Bladder microvascular endothelial cell (primary cell): ENCODE measurements at places on chromosomes 7 and 10. TPM values are rescaled to one million over a fixed set of nuclear protein-coding genes. Genes with fewer than 3 reads are reported as not detected.

MSRB2 gene
- total RNA-seq: 4.5 and 7.8 TPM in 2 replicates

IDI2 gene
- not detected in 2 replicates for total RNA-seq

PSTK gene
- 1.5 and 2.0 TPM in 2 replicates for total RNA-seq

ZNF107 gene
- 1.5 and 4.9 TPM in 2 replicates for total RNA-seq

EN2 gene
- not detected in 2 replicates for total RNA-seq

SLC13A1 gene
- not detected in 2 replicates for total RNA-seq

ACBD7 gene
- total RNA-seq: 2.4 and 3.1 TPM in 2 replicates

ARHGAP22 gene
- total RNA-seq: 20.2 and 23.8 TPM in 2 replicates

LRRC17 gene
- total RNA-seq: 1.1 and 4.1 TPM in 2 replicates

GOLGA7B gene
- total RNA-seq: not detected in 2 replicates

JCAD gene
- 55.5 and 124 TPM in 2 replicates for total RNA-seq

CALML3 gene
- not detected in 2 replicates for total RNA-seq

BCL7B gene
- 19.9 and 20.6 TPM in 2 replicates for total RNA-seq

SEMA3A gene
- 2.4 and 42.2 TPM in 2 replicates for total RNA-seq

UTF1 gene
- not detected in 2 replicates for total RNA-seq

C10orf67 gene
- not detected in 2 replicates for total RNA-seq

EXOSC1 gene
- total RNA-seq: 21.4 and 26.4 TPM in 2 replicates

LLCFC1 gene
- total RNA-seq: not detected in 2 replicates

NPC1L1 gene
- total RNA-seq: under 0.01 TPM in 1 of 2 replicates, not detected in the other

CACNB2 gene
- total RNA-seq: not detected in 2 replicates

ASZ1 gene
- not detected in 2 replicates for total RNA-seq

LRIT1 gene
- not detected in 2 replicates for total RNA-seq

IFIT3 gene
- total RNA-seq: 8.9 and 10.8 TPM in 2 replicates

OR9A2 gene
- total RNA-seq: 0.06 TPM in 1 of 2 replicates, not detected in the other

GDF10 gene
- not detected in 2 replicates for total RNA-seq

CLEC5A gene
- not detected in 2 replicates for total RNA-seq

SFRP5 gene
- total RNA-seq: not detected in 2 replicates

LUC7L2 gene
- total RNA-seq: 29.0 and 69.0 TPM in 2 replicates

TYW1B gene
- total RNA-seq: 0.97 and 7.1 TPM in 2 replicates

ITPRID1 gene
- not detected in 2 replicates for total RNA-seq

SEMA3D gene
- total RNA-seq: 0.32 and 44.4 TPM in 2 replicates

FOXP2 gene
- total RNA-seq: 0.32 and 8.6 TPM in 2 replicates

CPA1 gene
- total RNA-seq: not detected in 2 replicates

NPSR1 gene
- total RNA-seq: not detected in 2 replicates

NAT16 gene
- total RNA-seq: not detected in 2 replicates

TSPAN12 gene
- total RNA-seq: 18.8 and 61.3 TPM in 2 replicates

FAM237B gene
- not detected in 2 replicates for total RNA-seq

XRCC2 gene
- total RNA-seq: 3.1 and 4.8 TPM in 2 replicates

CALML5 gene
- total RNA-seq: not detected in 2 replicates

CCDC6 gene
- 14.2 and 21.7 TPM in 2 replicates for total RNA-seq

GHRHR gene
- total RNA-seq: not detected in 2 replicates
